Stimulated activated CD4-positive, alpha-beta T cell treated with anti-CD3 and anti-CD28 coated beads, TNF-alpha, amount 100 ng/mL, for 24 hours (primary cell): ENCODE measurements at places on chromosomes 4 and X.

DNA sequence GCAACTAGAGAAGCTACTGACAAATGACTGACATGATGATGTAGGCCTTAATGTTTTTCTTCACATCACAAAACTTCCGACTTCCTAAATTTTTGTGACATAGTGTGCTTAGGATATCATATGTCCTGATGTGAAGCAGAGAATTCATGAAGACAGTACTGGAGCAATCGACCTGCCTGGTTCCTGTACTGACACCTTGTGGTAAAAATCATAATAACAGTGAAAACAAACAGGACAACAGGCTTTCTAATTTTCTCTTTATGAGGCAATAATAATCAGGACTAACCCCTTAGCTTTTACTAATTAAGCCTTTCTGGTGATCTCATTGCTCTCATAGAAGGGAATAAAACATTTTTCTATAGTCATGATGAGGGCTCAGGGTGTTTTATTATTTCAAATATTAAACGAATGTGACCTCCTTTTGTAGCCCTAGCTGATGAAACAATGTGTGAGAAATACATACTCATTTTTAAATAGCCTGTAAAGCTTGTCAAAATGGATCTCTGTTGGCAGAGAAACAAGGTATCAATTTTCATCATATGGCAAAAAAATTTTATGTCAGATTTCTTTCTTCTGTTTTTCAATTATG is 158.4 kb downstream of the TENT5D start:
- no peak for DNase-seq

DNA sequence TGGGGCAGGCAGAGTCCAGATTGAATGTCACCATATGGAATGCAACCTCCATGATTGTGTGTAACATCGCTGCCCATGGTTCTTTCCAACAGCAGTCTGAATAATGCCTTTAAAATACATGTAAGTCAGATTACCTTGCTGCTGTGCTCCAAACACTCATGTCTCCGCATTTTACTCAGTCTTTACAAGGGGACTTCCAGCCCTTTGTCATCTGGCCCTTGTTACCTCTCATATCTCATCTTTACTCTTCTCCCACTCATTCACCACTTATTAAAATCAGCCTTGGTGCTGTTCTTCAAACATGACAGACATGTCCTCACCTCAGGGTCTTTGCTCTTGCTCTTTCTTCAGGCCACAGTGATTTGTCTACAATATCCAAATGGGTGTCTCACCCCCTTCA is 200.4 kb upstream of the GYPA start:
- no peak for DNase-seq

- DNase-seq, result no peak
Observed at GRCh38 chr4:78880874-78881492, 58.3 kb downstream of the PAQR3 start.

DNA sequence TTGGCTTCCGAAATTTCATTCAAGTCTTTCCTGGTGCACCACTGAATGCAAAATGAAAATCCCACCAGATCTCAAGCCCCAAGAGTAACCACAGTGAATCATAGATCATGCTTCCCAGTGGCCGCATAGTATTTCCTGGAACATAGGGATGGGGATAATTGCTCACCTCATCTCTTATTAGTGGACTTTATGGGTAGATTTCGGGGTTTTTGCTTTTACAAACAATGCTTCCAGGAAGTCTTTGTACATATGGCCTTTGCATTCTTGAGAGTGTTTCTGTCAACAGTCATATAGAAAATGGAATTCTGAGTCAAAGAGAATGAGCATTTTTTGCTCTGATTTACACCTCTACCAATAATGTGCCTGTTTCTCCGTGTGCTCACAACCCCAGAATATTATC is 53.4 kb downstream of the PPEF2 start:
- no peak for DNase-seq

DNA sequence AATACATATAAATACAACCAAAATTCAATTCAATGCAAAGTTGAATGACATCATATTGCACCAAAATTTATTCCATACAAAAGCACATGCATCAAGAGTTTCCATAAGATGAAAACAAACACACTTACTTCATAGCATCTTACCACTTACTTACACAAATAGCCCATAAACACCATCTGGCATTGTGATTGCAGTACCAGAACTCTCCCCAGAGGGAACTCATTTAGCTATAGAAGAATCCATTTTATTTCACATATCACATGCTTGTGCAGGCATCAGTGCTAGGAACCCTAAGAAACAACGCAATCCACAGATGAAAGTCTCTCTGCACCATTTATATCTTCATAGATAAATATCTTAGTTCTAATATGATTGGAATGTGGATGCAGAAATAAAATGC is 77.9 kb downstream of the SLC7A11 start:
- no peak for DNase-seq

DNA sequence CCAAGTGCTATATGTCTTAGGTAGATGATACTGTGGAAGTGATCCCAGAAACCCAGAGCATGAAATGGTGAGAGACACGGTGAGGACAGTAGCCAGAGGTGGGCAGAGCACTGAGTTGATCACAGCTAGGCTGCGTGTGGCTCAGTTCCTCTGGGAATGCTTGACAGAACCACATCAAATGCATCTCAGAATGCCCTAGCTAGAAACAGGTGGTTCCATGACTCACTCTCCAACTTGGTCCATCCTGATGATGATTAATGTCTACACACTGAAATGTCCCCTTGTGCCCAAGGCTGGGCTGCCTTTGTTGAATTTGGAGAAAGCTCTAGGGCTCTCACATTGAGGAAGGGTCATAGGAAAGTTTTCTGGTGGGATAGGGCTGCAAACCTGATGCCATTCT is 113.6 kb downstream of the ZNF518B start:
- DNase-seq, result no peak

GRCh38 chrX:105658136-105658535 is 164.2 kb upstream of the NRK start:
- no peak for DNase-seq

DNA sequence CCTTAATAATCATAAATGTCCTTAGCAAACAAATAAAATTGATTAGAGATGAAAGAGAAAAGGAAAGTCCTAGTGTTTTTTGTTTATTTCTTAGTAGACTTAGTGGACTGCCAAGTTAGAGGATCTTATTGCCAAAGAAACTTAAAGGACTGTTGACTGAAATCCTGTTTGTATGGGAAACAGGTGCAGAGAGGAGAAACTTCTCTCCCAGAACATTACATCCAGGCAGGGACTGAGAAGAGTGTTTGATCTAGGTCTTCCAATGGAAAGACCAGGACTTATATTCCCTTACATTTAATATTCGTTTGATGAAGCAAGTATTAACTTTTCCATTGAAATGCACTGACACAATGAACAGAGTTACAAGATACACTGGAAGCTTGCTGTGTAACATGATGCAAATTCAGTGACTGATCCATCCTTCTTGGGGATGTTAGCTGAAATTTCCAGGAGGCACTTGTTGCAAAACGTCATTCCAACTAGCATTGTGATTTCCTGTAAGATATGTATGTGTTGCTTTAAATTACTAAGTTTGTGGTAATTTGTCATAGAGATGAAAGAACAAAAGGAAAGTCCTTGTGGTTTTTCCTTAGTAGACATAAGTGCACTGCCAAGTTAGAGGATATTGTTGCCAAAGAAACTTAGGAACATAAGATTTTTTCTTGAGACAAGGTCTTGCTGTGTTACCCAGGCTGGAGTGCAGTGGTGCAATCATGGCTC is 505.6 kb downstream of the STIM2 start:
- DNase-seq, result no peak

DNA sequence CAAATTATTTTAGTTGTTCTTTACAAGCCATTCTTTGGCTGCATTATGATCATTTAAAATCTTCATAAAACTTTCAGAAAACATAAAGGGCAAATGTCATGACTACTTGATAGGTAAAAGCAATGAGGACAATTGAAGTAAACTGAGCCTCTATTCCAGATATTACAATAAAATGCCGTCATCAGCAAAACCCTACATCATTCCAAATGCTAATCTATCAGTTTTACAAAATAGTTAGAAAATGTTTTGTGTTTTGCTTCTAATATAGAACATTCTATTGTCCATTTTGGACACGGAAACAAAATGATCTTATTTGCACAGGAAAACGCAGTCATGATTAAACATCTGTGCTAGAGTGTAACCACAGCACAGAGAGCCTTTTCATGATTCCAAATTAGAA is 1330.6 kb upstream of the ADGRL3 start:
- no peak for DNase-seq

- no peak for DNase-seq
Observed at GRCh38 chrX:107871136-107871535, 45.5 kb downstream of the MID2 start.

- DNase-seq, result no peak
Observed at GRCh38 chr4:81562093-81562492, 90.4 kb upstream of the RASGEF1B start.

- DNase-seq, result no peak
Observed at GRCh38 chr4:145796346-145796745, 116.4 kb downstream of the C4orf51 start.

GRCh38 chrX:51837921-51838320 is 55.5 kb upstream of the MAGED1 start:
- DNase-seq, result no peak

GRCh38 chr4:54986095-54986846 is 139.1 kb downstream of the KDR start:
- DNase-seq, result no peak

DNA sequence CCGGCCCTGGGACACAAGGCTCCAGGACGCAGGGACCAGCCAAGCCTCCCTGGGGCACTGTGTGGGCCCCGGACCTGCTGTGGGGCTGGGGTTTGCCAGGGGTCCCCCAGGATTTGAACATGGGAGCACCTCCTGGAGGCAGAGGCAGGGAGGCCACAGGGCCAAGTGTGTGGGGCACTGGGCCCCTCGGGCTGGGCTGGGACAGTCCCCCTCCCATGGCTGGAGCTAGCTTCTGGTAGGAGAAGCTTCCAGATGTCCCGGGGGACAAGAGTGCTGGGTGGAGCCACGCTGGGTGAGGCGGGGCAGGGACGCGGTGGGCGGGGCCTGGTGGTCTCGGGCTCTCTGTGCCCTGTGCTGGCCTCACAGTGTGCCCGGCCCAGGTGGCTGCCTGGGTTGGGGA is 18.6 kb downstream of the FGFRL1 start:
- no peak for DNase-seq

DNA sequence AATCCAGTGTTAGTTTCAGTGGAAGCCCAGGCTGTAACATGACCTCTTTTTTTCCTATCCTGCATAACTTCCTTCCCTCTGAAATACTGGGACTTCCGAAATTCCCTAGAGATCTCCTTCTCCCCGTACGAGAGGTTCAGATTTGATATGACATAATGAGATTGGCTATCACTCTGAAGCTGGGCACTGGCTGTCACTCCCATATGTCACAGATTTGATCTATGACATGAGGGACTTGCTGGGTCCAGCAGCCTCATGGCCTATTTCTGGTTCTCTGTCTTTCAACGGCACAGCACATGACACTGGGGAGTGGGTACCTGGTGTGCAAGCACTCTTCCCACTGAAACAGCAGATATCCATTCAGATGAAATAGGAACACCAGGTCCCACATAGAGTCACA is 36.7 kb downstream of the PF4 start:
- no peak for DNase-seq

- no peak for DNase-seq
Observed at GRCh38 chr4:106316773-106317409, 541 bp downstream of the AIMP1 start.

DNA sequence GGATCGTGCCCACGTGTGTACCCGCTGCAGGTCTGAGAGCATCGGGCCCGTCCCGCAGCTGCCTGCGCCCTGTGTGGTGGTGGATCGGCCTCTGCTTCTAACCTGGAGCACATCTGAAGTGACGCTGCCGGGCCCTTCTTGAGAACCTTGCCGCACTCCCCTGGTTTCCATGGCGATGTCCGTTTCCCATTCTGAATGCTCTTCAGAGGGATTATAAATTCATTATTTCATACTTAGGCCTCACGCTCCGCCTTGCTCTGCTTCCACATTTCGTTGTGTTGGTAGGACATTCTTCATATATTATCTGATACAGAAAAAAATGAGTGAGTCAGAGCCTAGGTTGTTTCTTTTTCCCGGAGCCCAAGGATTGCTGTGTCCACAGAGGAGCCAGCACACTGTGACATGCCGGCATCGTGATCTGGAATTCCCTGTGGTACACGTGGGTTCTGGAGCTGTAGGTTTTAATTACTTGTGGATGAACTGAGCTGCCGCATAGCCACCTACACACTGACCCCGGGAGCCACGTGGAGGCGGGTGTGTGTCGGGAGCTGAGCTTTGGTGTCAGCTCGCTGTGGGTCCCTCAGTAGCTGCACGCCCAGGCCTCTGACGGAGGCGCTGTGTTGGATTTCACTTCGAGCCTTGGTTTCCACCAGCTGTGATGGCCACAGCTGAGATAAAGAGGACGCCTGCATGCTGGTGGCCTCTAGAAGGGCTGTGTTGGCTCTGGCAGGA is 63.4 kb downstream of the PSAPL1 start:
- DNase-seq, result no peak

- no peak for DNase-seq
Observed at GRCh38 chr4:114773339-114773738, 174.7 kb downstream of the UGT8 start.

DNA sequence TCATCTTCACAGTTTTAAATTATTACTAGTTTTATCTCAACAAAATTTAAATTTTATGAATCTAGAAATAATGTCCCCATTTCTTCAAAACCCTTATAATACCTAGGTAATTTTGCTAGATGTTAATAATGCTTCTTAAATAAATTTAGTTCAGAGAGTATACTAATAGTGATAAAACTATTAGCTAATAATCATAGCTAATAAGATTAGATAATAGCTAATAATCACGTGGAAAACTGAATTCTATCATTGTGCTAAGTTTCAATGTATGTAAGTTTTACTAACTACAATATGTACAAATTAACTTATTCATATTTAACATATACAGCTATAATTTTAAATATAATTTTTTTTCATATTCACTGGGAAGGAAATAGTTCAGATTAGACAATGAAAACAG is 10.2 kb downstream of the ANKRD17 start:
- no peak for DNase-seq

- peak; percentile 67 for DNase-seq
Observed at GRCh38 chrX:49155900-49156837, 6.4 kb upstream of the MAGIX start.

- DNase-seq, result no peak
Observed at GRCh38 chrX:70336767-70337166, 46.9 kb downstream of the KIF4A start.

DNA sequence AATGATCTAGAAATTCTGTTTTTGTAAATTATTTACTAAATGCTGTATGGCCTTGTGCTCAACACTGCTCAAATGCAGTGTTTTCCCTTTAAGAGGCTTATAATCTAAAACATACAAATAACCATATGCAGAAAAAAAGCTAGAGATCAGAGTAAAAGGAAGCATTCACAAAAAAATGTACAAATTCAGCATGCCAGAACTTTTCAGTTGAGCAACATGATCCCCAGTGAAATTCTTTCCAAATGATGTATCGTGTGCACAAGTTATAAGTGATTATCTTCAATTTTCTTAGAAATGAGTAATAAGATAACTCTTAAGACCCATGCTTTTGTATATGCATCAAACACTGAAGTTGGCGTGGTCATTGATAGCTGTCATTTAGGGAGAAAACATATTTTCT is 5.0 kb downstream of the GPC3 start:
- DNase-seq, result no peak
